ENCODE measurements at places on chromosomes 7 and 10.

DNA sequence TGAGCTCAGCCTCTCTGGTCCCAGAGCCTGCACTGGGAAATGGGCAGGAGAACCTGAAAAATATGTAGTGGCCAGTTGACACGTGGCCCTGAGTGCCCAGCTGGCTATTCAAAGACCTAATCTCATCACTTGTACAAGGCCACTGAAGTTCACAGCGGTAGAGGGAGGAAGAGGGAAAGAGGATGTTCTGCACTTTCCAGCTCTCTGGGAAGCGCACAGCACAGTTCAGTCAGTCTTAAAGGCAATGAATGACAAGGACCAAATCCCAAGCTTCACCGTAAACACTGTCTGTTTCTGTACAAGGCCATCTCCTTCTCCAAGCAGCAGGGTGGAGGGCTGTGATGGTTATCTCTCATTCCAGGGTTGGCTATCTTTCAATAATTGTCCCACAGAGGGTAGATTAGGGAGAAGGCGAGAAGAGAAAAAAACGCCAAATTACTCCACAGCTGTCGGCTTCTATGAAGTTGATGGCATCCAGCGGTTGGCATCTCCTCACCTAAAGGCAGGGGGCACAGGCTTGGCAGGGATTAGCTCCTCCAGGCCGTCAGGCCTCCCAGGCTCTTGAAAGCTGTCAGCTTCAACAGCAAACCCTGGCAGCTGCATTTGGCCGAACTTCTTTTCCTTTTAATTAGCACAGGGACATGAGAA lies 10.6 kb downstream of the SFMBT2 start:
- no peak for DNase-seq

GRCh38 chr7:94400643-94401427 lies 6.1 kb downstream of the COL1A2 start:
- no peak for DNase-seq

DNA sequence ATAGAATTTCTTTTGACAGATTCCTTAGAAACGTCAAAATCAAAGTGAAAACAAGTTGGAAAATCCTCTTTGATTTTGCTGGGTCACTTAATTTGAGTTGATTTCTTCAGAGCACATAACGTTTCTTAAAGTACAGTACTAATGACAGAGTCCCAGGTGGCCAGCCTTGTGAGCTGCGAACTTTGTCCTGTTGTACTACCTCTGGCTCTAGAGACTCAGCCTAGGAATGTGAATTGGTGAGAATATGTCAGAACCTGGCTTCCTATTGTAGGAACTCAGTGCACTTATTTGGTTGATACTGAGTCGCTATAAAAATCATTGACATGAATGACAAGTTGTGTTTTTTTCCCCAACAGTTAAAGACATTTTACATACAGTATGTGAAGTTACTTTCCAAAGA lies 20.2 kb downstream of the SDK1 start:
- DNase-seq = no peak

GRCh38 chr10:6213257-6213905 lies 10.6 kb downstream of the PFKFB3 start:
- DNase-seq = no peak

All from Kasumi-1 (cell line).